ENCODE measurements at places on chromosomes 11 and 22.

DNA sequence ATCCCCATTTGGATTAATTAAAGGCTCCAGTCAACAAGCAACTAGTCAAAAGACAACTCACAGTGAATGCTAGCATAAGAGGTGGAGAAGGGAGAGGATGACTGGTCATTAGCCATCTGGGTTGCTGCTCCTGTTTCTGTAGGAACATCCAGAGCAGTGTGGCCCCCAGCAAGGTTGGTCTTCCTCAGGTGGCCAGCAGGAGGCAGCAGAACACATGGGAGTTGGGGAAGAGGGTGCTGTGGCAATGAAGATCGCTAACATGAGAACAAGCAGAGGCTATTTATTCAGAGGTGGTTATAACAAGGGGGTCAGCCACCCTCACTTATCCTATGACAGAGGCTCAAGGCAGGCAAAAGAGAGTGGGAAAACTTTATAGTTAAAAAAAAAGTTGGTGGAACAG lies 21.3 kb downstream of the IZUMO1R start:
- DNase-seq = peak; percentile 56

DNA sequence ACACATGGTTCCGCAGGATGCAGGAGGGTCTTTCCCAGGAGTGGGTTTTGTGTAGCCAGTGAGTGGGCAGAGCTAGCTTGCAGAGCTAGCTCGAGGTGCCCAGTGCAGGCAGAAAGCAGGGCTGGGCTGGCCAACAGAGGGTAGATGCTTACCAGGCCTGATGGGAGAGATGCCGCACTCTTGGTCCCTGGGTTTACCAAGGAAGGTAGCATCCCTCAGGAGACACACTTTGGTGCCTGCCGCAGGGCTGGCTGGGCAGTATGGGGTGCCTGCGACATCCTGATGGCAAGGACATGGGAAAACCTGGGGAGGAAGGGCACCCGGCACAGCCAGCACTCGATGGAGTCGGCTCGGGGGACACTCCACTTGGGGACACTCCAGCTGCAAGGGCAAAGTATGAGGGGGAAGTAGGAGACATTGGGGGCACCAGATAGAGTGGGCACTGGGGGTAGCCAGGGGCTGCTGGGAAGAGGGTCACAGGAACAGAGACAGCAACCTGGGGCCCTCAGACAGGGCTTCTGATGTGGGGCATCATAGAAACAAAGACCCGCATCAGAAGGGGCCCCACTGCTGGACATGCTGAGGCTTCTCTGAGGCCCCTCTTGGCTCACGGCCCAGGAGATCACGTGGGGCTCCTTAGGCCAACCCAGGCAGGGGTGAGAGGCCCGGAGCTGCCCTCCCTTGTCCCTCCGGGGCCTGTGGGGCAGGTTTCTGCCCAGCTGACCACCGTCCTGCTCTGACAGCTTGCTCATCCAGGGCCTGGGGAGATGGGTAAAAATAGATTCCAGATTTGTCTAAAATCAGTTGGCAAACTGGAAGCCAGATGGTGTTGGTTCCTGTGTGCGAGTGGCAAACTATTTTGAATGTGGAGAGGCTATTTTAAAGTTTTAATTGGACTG lies 89.8 kb downstream of the MORC2 start:
- DNase-seq = peak; percentile 89

- DNase-seq = no peak
Measured at GRCh38 chr11:47377571-47378009, 757 bp downstream of the SPI1 start.

DNA sequence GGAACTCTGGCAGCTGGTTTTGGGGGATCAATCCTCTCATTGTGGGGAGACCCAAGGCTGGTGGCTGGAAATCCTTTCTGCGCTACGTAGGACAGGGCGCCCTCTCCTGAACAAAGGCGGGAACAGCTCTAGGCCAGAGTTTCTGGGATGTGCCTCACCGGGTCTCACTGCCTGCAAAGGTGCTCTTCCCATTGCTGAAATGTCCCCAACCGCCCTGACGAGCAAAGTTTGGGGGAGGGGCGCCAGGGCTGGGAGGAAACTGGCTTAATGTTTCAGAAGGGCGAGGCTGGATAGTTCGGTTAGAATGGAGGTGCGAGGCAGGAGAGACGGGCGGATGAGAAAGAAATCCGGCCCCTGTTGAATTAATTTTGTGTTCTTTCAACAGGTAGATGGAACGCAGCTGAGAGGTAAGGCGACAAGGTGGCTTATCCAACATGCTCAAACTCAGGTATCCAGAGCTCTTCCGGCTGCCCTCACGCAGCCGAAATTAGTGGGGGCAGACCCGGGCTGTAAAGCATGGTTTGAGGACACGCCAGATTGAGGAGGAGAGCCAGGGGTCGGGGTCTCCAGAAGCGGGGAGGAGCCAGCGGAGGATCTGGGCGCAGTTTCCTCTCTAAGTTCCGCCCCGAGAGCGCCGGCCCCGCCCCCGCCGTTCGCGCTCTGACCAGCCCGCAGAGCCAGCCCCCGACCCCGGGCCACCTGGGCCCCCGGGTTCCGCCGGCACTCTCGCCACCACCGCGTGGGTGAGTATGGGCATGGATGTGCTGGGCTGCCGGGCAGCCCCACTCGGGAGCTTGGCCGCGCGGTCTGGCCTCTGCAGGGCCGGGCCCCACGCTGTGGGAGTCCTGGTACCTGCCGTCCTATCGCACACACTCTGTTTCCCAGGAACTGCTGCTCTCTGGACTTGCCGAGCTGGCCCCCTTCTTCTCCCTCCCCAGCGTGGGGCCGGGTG lies at the start of gene PGAP2:
TSS of gene PGAP2 (plus strand) at position 652 of the 952 bp plus-strand sequence. CDS start 2,700 bp downstream, outside the sequence.
- peak; percentile 71 for DNase-seq

GRCh38 chr11:99424313-99425084 lies 403.8 kb downstream of the CNTN5 start:
- no peak for DNase-seq

DNA sequence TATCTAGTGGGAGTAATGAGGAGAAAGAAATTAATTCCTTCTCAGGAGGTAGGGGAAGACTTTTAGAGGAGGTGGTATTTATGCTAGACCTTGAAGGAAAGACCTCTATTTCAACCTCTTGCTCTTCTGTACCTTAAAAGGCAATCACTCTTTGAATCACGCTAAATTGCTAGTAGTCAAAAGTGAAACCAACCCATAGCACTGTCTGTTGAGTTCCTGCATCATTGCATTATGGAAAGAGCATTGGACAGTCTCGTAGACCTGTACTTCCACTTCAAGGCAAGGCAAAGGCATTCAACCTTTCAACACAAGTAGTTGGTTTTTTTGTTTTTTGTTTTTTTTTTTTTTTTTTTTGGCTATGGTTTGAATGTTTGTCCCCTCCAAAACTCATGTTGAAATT lies 770.4 kb downstream of the ETS1 start:
- DNase-seq = no peak

Data from liver (tissue), 10 donors.